RPMI8226 (cell line): ENCODE measurements at places on chromosomes 5 and 9.

DNA sequence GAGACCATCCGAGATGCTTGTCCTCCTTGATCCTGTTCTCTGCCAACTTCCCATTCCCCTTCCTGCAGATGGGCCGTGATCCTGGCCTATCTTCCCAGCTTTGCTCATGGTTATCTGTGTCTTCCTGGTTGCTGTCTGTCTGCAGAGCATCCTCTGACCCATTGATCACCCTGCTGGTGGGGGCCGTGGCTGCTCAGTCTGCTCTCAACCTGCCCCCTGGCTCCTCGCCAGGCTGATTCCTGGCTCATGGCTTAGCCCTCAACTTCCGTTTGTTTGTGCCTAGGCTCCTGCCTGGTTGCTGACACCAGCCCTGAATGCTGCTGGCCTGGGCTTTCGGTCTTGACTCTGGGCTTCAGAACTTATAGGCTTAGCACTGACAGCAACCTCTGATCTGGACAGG is 67.1 kb upstream of the SMIM15 start:
- DNase-seq = peak; percentile 73

- DNase-seq = no peak
These were observed 243.7 kb downstream of the HSPA4 start for GRCh38 chr5:133295520-133295919.

GRCh38 chr9:100466829-100467221 is 6.1 kb upstream of the TMEFF1 start:
- no peak for DNase-seq

DNA sequence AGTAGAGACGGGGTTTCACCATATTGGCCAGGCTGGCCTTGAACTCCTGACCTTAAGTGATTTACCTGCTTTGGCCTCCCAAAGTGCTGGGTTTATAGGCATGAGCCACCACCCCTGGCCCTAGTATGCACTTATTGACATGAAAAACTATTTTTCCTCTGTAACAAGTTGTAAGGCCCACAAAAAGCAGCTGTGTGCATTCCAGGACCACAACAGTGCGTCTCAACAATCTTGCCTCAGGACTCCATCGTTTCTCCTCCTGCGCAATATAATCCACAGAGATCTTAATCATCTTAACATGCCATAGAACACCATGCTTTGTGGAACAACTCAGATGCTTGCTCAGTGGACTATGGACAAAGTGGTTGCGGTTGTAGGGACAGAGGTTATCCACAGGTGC is 10.2 kb downstream of the OR2V1 start:
- no peak for DNase-seq

DNA sequence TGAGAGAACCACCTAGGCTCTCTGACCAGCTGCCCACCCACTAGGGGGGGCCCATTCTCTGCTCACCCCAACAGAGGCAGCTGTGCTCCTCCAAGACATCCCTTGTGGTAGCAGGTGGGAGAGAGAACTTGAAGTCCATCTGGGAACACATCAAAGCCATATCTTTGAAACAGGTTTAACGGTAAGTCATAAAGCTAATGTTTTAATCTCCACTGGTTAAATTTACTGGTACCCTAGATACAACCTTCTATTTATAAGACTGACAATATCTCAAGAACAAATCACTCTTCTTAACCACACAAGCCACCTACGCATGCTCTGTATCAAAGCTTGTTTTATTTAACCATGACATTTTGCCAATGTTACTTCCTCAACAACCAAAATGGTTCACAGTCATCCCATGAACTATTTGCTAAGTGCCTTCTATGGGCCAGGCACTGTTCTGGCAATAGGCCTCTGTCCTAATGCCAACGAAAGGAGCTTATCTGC is 20.4 kb downstream of the AUH start:
- DNase-seq = no peak

GRCh38 chr9:92275541-92275940 is 18.0 kb downstream of the IARS1 start:
- no peak for DNase-seq

GRCh38 chr5:119363936-119364335 is 8.1 kb downstream of the TNFAIP8 start:
- DNase-seq = no peak

GRCh38 chr9:7234144-7234543 is 476.4 kb downstream of the KDM4C start:
- DNase-seq = peak; percentile 42

GRCh38 chr5:6633469-6634245 is 417 bp downstream of the SRD5A1 start:
- DNase-seq = peak; percentile 13

DNA sequence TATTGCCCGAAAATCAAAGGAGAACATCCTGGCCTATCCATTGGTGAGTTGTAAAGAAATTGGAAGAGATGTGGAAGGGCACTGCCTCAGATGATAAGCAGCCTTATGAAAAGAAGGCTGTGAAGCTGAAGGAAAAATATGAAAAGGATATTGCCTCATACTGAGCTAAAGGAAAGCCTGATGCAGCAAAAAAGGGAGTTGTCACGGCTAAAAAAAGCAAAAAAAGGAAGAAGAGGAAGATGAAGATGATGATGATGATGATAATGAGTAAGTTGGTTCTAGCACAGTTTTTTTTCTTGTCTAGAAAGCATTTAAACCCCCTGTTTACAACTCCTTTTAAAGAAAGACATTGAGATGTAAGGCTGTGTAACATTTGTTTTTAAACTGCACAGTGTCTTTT is 59.8 kb upstream of the ZBED3 start:
- DNase-seq = no peak
